ENCODE measurements at places on chromosomes 12 and 14.

DNA sequence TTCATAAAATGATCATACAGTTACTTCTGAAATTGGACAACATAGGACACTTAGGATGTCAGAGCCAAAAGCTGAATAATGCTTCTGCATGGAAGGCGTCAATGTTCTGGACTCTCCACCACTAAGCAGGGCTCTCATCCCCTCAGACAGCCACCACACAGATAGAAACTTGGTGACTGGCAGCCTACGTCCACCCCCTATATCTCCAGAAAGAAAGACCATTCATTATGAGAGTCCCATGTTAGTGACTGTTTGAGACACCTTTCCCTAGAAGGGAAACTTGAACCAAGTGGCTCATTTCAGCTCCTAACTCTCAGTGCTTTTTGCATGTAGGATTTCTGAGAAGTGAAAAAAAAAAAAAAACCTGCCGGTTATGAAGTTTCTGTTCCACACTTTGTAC is 251.0 kb upstream of the FKBP4 start:
- no peak for DNase-seq

DNA sequence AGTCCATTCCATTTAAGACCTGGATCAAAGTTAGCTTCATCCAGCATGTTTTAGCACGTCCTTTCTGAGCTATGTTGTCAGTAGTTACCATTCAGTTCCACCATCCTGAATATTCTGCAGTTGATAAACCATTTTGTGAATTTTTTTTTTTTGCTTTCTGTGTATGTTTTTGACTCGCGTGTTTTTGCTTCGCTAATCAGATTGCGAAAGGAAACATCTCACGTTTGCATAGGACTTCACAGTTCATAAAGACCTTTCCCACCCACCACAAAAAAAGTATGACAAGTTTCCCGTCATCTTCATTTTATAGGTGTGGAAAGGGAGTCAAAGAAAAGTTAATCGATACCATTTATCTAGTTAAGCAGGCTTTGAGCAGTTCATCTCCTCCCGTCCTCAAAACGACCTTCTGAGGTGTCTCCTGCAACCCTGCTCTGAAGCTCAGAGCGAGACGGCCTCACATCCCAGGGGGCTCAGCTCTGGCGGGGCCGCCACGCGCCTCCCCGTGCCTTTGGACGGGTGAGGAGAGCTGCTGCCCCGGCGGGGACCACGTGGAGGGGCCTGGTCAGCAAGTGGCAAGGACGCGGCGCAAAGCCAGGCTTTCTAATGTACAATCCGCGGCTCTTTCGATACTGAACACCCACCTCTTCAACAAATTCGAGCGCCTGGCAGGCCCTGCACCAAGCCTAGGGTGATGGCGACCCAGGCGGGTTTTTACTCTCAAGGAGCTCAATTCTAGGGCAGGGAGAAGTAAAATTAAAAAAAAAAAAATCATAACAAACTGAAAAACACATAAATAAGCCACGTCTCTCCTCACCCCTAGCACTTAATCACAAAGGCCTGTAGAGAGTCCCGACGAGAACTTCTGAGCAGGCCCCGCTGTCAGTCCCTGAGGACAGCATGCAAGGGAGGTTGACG is 988 bp upstream of the TMEM263 start:
- DNase-seq: peak; percentile 11

- DNase-seq: no peak
Observed at GRCh38 chr12:131365821-131366260, 345.0 kb upstream of the SFSWAP start.

DNA sequence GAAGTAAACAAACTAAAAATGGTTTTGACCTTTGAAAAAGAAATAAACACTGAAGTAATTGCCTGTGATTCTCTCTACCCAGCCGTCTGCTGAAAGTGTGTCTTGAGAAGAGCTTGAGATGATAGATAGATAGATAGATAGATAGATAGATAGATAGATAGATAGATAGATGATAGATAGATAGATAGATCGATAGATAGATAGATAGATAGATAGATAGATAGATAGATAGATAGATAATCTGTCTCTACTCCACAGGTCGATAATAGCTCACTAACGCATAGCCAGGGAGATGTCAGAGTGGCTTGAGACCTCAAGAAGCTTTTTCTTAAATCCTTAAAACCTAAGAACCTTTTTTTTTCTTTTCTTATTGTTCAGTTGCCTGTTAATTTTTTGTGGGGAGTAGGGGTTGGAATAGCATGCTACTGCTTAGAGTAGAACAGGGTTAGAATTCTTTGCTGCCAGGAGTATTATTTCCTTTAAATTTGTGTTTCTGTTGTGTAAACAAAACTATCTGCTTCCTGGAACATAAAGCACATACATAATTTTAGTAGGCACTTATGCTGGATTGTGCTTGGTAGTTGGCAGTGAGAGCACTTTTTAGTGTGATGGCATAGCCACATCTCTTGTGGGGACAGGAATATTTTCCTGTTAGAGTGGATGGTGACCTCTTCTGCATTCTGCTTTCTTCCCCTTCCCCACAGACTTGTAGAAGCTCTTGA is 169.5 kb downstream of the FBXL14 start:
- DNase-seq: no peak

- no peak for DNase-seq
Observed at GRCh38 chr12:80602455-80602854, 105.0 kb upstream of the MYF6 start.

GRCh38 chr14:74495356-74495755 is 1.8 kb downstream of the ISCA2 start:
- DNase-seq: no peak

- no peak for DNase-seq
Observed at GRCh38 chr14:89767131-89767530, 187.4 kb downstream of the EFCAB11 start.

DNA sequence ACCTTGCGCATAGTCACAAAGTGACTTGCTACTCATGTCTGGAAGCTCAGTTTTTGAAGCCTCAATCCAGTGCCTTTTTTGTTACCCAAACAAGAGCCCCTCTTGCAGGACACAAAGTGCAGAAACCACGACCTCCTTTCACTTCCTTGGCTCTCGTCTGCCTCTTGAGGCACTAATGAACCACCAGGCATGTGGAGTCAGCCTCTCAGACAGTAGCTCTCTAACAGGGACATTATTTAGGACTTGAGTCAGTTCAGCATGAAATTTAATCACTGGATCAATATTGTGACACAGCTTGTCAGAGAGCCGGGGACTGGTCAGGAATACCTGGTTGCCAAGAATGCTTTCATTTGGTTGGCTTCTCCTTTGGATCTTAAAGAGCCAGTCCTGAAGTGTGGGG is 46.7 kb downstream of the HSPB8 start:
- DNase-seq: no peak

- no peak for DNase-seq
Observed at GRCh38 chr14:100584056-100585031, 2.9 kb downstream of the BEGAIN start.

DNA sequence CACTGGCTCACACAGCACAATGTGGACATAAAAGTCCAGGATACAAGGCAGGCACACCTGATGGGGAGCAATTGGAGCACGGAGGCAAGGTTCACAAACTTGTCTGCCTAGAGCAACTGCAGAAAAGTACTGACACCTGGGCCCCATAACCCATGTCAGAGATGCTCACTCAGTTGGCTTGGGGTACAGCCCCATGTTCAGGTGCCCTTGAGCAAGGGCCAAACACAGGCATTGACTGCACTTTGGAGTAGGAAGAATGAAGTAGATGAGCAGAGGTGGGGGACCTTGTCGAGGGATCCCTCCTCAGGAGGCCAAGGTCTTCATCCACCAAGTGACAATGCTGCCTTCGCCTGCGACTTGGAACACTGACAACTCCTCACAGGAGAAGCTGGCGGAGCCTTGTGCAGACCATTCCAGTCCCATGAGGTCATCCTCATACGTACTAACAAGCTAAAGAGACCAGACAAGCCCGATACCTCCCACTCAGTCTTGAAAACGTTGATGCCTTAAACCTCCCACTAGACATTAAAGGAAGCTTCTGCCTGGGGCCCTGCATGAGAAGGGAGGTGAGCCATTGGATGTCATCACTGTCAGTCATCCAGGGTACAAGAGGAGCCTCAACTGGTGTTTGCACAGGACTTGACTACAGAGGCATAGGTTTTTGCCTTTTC is 42.5 kb upstream of the C14orf180 start:
- no peak for DNase-seq

DNA sequence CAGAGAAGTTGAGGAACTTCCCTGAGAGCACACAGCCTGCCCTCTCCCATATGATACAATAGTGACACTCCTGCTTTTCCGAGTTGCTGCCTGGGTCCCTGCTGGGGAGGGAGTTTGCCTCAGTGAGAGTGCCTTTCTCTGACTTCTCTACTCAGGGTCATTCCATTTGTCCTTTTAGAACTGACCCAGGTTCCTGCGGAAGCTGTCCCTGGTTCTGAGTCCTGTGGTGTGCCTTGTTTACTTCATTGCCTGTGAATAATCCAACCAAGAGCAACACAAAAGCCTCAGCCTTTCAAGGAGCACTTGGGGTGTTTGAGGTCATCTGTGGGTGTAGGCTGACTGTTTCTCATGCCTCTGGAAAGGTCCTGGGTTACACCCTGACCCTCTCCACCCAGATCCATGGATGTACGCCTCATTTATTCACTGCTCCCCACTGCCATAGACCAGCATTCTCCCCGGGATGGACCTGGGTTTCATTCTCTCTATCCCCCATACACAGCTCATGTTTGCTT is 13.6 kb downstream of the SERPINA1 start:
- DNase-seq: no peak

GRCh38 chr14:31229638-31230572 is 22.3 kb upstream of the HECTD1 start:
- DNase-seq: no peak

GRCh38 chr12:116171549-116171948 is 105.9 kb downstream of the MED13L start:
- no peak for DNase-seq

All from progenitor cell of endocrine pancreas (in vitro differentiated cells).